ENCODE measurements at places on chromosomes 16 and 17.
A peak's percentile ranks its signal among the peaks of the same experiment; 100 is the strongest.

DNA sequence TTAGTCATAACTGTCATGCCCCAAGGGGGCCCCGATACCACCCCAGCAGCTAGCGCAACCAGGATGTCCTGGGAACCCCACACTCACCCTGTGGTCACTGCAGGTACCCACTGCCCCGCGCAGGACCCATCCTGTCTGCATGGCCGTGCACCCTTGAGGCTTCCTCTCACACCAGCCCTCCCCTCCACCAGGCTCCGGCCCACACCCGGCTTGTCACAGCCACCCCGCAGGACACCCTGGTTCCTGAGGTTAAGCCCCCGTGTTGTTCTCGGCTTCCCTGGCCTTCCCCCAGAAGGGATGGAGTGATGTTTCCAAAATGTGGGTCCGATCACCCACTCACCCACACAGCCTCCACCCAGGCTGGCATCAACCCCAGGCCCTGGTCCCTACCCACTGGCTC lies 7.5 kb downstream of the DNASE1L2 start:
- no peak for DNase-seq

DNA sequence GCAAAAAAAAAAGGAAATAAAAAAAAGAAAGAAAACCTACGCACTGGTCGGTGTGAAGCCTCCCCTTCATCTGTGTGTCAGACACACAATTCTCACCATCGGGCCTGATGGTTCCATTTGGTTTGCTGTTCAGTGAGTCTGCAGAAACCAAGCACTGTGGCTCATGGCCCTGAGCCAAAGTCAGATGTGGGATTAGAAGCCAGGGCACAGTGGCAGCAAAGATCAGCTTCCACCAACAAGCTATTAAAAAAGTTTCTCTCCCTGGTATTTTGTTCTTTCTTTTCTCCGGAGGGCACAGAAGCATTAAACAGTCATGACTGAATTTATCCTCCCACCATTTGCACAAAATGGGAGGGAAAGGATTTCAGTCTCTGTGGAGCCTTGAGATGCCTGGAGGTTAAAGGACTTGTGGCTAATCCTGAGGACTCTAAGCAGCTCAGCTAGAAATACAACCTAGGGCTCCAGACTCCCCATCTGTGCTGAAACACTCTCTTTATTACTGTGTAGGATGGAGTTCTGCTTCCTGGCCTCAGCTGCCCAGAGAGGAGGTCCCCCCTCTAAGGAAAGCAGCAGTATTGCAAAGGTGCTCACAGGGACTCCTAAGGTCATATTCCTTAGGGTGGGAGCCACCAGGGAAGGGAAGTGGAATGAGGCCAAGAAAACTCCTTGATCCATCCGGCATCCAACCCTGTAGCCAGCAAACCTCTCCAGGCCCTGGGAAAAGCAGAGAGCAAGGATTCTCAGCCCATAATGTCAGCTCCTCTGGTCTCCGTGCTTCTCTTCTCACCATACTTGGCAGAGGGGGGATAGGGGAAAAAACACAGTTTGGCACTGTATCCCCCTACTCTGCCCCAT lies 28.2 kb downstream of the SLC39A11 start:
- DNase-seq, result peak; percentile 37

GRCh38 chr17:51817117-51817516 lies 341.4 kb downstream of the CA10 start:
- DNase-seq, result no peak

GRCh38 chr16:82242201-82242600 lies 72.2 kb upstream of the MPHOSPH6 start:
- no peak for DNase-seq
